Germinal center (tissue), 1 donor: ENCODE measurements at places on chromosomes 2 and 18.

DNA sequence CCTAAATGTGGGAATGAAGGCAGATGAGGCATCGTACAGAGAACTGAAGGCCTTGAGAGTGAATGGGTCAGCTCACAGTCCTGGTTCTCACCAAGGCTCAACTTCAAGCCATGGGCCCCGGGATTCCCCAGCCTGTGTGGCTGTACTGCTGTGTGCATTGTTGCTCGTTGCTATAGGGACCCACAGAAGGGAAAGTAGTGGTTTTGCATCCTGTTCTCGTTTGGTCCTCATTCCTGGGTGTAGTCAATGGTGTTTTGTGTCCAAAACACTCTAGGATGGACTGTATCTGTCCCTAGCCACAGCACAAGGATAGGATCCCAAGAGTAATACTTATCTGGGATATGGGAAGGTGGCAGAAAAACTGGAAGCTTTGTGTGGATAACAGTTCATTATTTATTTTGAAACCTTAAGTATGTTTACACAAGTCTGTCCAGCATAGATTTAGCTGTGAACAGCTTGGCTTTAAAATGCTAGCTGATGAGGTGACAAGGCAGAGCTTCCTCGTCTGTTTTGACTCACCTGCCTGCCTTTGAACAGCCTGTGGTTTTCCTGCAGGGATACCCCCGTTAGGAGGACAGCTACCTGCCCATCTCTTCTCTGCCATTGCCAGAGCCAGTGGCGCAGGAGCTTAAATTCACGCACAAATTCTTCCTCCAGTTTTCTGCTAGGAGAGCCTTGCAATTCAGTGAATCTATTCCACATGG is 85.0 kb downstream of the WDSUB1 start:
- DNase-seq: no peak

DNA sequence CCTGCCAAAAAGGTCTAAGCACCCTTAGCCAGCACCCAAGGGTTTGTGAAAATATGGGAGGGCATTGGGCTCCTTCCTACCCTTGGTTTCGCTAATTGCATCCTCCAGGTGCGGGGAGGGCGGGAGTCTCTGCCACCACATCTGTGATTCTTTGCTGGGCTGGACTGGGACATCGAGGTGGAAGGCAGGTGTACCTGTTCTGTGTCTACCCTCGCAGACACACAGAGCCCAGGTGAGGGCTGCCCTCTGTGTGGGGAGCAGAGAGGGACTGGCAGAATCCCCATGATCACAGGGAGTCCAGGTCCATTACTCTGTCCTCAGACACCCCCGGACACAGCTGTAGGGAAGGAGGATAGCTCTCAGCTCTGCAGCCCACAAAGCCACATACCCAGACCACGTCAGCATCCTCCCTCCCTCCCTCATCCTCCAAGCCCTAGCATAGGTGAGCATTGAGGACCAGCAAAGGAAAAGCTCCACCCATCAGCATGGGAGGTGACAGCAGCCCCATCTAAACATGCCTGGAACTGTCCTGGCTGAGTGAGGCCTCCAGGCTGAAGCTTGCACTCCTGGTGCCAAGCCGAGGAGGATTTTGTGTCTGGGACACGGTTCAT is 49.8 kb downstream of the PLB1 start:
- no peak for DNase-seq

DNA sequence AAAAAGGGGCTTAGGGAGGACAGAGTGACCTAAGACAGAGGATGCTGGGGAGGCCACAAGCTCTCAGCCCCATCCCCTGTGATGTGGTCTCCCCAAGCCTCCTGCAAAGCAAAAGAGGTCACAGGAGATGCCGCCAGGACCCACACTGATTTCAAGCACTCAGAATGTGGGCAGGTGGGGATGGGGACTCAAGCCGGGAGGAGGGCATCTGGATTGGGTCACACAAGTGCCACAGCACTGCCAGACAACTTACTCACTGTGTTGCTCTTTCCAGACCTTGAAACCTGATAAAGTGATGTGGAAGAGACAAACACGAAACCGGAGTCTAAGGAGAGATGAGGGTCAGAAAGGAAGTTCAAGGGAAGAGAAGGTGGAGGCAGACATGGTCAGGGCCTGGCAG is 95.7 kb downstream of the TTC32 start:
- DNase-seq: no peak

GRCh38 chr2:66571918-66572317 is 137.0 kb downstream of the MEIS1 start:
- no peak for DNase-seq

GRCh38 chr2:129803871-129804270 is 175.6 kb upstream of the RAB6C start:
- no peak for DNase-seq

DNA sequence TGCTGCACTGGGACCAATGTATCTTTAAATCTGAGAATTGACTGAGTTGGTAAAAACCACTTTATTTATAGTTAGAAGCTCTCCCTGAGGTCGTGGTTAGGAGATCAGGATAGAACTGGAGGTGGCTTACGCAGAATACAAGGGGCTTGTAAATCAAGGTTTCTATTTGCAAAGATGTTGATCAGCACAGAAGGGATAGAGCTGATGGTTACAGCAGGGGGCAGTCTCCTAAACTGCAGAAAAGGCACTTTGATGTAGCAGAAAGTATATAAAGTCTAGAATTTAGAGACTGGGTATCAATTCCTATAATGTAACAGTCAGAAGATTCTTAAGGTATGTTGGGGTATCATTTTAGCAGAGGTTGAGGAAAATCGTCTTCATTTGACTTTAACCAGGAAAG is 25.2 kb upstream of the ACVR1 start:
- no peak for DNase-seq

DNA sequence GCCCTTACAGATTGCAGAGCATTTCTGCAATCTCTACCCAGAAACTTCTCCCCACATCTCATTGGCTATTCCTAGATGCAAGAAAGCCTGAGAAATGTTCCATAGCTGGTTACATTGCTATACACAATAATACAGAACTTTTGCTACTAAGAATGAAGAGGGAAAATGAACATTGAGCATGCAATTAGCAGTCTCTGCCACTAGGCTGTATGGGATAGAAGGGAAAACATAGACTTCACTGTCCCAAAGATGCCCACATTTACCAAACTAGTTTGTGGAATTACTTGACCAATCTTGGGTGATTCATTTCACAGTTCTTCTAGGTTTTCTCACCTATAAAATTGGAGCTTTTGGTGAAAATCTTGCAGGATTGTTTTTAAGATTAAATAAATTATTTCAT is 265.7 kb upstream of the NT5C1B start:
- DNase-seq: no peak

DNA sequence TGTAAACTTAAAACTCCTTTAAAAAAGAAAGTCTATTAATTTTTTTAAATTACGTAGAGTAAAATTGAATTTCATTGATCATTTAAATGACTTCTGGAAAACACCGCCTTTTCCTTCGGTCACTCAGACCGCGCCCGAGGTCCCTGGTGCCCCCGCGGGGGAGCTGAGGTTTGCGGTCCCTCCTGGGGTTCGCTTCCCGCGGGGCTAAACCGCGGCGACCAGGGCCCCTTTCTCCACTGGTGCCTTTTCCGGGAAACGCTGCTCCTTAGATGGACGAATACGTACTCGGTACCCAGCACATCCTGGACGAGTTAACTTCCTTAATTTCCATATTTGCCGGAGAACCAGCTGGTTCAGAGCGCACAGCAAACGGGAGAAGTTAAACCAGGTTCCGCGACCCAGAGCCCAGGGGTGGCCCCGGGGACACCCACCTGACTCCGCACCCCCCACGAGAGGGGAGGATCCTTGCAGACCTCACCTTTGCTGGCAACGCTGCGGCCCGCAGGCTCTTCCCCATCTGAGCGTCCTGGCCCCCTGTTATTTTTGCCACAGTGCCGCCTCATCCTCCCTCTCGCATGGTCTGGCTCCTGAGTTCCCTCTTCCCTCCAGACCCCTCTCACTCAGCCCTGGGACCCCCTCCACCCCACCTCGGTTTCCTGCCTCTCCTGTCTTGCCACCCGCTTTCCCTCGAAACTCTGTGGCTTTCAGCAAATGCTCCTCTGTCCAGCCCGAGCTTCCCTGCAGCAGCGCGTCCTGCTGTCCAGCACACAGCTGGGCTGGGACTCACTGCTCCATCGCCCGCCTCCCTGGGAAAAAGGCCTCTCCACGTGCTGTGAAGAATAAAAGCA is 420.0 kb upstream of the MYT1L start:
- DNase-seq: no peak

- no peak for DNase-seq
Observed at GRCh38 chr18:63051928-63052327, 267.6 kb downstream of the BCL2 start.

GRCh38 chr18:74963820-74964446 is 245.0 kb downstream of the PTGR3 start:
- no peak for DNase-seq

DNA sequence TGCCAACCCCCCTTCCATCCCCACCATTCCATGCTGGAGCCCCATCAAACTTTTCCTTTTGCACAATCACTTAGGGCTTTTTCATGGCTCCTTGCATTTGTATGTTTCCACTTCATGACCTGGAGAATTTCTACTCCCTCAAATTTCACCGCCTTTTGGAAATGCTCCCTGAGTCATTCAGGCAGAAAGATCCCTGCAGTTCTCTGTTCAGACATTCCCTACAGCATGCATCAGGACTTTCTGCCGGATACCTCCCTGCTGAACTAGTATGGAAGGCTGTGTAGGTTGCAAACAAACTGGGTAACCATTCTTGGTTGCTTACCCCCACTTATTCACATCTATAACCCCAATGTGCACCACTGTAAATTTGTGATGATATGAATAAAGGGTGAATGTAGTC is 389.6 kb upstream of the CELF4 start:
- no peak for DNase-seq

DNA sequence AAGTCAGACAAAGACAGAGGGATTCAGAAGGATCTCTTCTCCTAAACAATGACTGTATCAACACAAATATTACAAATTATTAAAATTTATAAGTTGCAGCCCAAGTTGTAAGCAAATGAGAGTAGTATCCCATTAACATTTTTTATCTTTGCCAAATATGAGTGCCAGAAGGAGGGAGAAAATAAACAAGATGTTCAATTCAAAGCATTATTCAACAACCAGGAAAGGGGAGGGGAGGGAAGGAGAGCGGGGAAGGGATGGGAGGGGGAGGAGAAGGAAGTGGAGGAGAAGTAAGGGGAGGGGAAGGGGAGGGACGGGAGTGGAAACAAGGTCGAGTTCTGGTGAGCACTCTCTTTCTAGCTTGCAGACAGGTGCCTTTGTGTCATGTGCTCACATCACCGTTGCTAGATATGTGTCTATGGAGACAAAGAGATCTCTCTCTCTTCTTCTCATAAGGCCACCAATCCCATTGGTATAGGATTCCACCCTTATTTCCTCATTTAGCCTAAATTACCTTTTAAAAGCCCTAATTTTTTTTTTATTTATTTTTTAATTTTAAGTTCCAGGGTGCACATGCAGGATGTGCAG is 679.6 kb upstream of the CHAC2 start:
- DNase-seq: no peak

DNA sequence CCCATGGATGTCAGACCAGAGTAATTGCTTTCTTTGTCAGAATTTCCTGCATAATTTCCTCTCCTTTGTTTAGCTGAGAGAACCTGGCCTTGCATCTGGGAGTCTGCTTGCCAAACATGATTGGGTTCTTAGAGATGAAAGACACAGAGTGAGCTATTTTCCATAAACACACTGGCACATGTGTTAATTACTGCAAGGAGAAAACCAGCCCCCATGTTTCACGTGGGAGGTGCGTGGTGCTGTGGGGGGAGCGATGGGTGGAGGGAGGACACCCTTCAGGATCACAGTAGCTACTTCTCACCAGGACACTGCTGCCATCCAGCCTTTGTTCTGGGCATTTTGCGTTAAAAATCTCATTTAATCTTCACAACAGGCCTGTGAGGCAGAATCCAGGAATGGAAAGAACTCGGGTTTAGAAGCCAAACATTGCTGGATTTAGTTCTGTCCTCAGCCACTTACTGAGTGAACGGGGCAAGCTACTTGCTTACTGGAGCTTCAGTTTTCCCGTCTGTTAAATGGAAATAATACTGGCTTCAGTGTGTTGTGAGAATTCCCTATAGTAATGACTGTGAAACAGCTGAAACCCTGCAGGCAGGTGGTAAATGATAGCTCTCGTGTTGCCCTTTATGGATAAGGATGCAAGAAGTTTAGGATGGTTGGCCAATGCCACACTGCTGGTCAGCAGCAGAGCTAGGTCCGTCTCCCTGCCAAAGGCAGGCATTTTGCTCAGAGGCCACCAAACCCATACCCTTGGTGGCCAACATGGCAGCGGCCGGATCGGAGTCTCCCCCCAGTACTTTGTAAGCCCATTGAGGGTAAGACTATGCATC is 100.1 kb upstream of the ASAP2 start:
- DNase-seq: no peak

DNA sequence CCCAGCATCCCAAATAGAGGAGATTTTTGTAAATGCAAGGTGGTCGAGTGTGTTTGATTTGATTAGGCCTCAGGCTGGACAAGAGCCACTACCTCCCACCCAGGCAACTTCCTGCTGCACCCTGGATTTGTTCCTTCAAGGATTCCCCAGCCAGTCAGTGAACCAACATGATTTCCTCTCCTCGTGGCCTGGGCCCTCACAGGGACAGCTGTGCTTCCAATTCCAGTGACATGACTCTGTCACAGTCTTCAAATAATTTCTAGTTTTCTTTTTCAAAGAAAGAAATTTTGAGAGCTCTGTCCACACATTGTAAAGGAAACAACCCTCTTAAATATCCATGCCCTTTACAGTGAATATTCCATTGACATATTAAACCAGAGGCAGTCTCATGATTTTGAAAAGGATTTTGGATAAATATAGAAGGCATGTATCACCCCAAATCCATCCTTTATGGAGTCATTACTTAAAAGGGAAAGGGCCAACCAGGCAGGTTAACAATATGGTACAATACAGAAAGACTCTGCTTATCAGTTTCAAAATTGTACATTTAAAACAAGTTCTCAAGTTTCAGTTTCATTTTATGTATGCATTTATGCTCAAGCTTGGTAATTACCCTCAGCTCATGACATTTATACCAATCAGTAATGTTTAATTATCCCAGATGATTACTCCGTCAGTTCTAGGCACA is 121.3 kb upstream of the FOSL2 start:
- DNase-seq: no peak

DNA sequence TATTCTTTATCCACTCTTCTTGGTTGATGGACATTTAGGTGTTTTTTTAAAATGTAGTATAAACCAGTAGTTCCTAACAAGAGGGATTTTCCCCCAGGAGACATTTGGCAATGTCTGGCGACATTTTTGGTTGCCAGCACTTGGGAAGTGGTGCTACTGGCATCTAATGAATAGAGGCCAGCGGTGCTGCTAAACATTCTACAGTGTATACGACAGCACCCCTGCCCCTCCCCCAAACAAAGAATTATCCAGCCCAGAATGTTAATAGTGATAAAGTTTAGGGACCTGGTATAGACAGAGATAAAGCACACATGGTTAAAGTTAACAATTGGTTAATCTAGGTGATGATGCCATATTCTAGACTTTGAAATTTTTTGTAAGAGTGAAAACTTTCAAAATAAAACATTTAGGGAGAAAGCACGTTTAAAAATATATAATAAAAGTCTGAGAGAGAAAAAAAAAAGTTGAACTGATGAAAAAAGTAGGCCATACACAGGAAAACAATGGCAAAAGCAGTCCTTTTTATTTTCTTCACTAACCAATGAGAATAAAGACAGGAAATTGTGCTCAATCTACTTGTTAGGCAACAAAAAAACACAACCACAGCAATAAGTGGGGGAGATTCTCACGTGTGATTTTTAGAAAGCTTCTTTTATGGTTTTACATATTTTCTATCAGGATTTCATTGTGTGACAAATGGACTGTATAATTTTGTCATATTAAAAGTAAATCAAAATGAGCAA is 14.8 kb downstream of the FBXO48 start:
- DNase-seq: no peak

GRCh38 chr2:138184428-138184827 is 220.2 kb downstream of the HNMT start:
- no peak for DNase-seq

GRCh38 chr2:95372845-95373244 is 29.7 kb upstream of the FAHD2A start:
- no peak for DNase-seq
